ENCODE measurements at places on chromosomes 3 and 15.

GRCh38 chr3:151230646-151231045, 27.6 kb upstream of the GPR171 start:
- no peak for DNase-seq

GRCh38 chr3:65145680-65146079, 457.9 kb upstream of the ADAMTS9 start:
- peak; percentile 21 for DNase-seq

GRCh38 chr3:187996609-187997008, 157.3 kb upstream of the LPP start:
- DNase-seq: no peak

DNA sequence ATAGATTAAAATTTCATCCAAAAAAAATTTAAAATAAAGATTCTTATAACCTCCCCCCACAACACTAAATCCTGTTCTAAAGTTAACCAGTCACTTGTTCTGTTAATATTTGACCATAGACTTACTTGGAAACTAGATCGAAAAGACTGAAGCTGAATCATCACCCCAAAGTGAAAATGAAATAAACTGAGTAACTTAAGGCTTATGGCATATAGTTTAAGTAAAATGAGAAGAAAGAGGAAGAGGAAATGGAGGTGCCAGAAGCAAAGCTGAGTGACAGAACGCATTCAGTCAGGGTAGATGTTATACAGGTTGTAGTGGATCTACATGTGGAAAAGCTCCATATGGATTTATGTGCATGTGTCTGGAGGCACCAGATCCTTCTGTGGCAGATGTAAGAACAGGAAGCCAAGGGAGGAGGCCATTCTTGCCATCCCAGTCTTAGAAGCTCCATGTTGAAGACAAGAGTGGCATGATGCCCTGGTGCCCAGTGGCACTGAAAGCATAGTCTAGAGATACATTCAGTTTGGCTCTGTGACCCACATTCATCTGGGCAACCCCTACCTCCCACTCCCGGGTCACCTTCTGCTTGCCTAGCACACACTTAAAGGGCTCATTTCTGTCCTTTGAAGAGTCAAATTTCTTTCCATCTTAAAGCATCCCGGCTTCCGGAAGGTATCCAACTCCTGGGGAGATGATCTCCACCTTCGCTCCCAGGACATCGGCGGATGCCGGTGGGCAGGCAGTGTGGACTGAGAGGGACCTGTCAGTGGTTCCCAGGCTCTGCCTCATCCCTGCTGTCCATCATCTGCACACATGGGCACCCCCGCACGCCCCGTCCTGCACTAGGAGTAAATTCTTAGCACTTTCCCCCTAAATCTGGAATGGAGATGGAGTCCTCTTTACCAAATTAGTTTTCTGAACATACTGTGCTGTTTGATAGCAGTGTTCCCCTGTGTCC, 90.8 kb downstream of the NEO1 start:
- no peak for DNase-seq

- no peak for DNase-seq
Observed at GRCh38 chr3:151321526-151321925, 4.9 kb upstream of the GPR87 start.

GRCh38 chr15:51075826-51076523, 18.7 kb downstream of the TNFAIP8L3 start:
- DNase-seq: no peak
